Glomerular endothelial cell (primary cell): ENCODE measurements at places on chromosomes 2 and 18.
A peak's percentile ranks its signal among the peaks of the same experiment; 100 is the strongest.

- DNase-seq = no peak
Observed at GRCh38 chr2:146623771-146624170, 1221.1 kb upstream of the ACVR2A start.

DNA sequence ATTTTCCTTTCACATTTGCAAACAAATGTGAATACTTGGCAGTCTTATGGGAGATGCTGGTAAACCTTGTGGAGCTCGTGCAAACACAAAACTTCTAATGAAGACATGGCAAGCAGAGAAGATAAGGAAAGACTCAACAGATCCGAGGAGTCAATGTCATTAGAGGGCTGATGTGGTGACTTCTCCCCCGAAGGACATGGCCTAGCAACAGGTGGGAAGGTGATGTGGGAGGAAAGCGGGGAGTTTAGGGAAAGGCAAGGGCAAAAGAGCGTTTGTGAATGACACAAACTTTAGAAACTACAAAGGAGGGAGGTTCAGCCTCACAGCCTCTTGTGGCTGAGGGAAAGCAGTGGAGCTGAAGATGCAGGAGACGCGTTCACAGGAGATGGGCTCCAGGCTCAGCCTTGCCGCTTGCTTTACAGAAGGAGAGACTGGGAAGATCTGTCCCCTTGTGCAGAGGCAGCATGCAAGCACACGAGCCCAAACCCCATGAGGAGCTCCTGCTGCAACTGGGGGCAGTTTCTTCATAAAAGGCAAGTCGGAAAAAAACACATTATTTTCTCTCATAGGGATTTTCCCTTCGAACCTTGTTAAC is 86.6 kb downstream of the SOWAHC start:
- no peak for DNase-seq

DNA sequence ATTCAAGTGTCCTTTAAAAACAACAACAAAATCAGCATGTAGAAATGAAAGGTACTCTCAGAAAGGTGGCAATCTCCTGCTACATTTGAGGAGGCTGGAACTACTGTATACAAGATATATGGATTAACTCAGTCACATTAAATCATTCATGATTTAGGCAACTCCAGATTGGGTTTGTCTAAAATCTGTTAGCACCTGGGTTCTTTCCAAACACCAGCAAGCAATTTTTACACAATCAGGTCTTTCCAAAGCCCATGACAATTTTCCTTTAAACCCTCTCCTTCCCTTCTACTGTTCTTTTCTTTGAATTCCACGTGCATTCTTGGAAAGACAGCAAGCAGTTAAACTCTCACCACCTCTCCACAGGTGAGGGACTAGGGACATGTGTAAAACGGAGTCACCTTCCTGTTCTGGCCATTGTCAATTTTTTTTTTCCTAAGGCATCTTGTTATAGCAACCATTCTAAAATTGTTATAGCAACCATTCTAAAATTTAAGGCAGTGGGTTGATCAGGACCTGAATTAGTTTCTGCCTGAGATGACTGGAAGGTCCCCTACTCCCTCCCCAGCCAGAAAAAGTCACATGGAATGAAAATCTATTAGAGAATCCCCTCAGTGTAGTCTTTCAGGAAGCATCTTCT is 113.9 kb downstream of the ANKRD44 start:
- DNase-seq = no peak

DNA sequence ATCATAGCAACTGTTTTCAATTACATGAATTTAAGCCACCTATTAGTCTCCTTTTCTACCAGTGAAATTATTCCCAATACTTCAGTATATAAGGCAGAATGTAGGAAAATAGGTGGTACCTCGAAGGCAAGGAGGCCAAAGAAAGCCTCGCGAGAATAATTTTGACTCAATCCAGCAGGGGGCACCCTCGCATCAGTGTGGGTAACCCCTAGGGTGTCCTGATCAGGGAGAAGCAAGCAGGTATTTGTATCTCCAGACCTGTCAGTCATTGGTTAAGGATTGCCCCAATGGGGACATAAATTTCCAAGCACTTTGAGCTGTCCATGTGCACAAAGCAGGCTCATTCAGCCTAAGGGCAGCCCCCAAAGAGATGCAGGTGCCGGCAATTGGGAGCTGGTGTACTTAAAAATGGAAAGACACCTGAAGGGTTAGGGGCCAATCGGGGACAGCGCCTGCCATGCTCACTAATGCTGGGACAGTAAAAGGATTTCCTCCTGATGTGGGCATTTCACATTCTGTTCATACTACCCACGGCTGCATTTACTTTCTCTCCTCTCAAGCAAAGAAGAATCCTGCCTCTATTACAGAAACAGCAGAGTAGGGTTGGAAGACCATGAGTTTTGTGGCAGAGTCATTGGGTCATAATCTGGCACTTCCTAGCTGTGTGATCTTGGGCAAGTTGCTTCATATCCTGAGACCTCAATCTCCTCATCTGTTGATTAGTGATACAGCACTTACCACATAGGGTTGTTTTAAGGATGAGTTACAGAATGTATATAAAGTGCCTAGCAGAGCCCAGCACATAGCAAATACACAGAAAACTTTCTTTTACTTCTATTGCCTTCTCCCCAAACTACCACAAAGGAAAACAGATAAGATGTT is 136.1 kb downstream of the ICOS start:
- peak; percentile 3 for DNase-seq

DNA sequence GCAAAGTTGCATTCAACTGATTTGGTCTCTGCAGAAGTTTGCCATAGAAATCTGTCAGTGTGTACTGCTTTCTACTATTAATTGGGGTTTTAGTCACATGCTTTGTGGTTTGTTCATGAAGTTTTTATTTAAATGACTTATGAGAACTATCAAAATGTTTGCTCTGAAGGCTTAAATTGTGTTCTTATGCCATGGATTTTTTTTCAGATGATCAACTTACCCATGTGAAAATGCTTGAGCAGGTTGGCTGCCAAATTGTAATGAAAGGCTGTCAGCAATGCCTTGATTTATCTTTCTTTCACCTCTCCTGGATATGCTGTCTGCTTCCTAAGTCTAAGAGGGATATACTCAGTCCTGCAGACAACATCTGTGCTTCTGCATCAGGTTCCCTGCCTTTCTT is 50.7 kb downstream of the FMNL2 start:
- no peak for DNase-seq

GRCh38 chr2:20506201-20506685 is 59.4 kb downstream of the RHOB start:
- DNase-seq = no peak

GRCh38 chr2:11996618-11997017 is 250.2 kb downstream of the LPIN1 start:
- no peak for DNase-seq

- DNase-seq = no peak
Observed at GRCh38 chr2:1814616-1815015, 70.3 kb upstream of the PXDN start.

DNA sequence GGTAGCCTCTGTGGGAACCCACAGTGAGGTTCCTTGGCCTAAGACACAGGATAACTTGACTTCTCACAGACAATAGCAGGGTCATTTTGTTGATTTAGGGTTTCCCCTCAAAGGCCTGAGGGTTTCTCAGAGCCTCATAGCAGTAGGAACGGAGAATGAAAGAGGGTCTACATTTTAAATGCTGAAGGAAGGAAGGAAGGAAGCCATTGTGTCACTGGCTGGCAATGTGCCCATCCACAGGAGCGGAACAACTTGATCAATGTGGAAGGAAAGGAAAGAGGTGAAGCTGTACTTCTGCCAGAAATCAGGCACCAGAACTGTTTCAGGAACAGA is 5.1 kb downstream of the IL1B start:
- DNase-seq = no peak

DNA sequence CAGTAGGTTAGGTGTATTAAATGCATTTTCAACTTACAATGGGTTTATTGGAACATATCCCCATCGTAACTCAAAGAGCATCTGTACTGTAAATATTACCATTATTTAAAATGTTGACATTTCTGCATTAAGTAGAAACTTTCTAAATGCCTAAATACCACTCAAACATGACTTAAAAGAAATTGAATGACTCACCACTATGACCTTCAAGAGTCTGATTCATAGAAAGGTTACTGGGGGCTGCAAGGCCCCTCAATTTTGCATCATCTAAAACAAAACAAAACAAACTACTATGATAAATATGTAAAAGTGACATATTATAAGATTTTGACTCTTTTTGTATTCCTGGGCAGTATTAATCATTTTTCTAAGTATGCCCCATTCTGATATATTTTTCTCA is 7.6 kb downstream of the WDR35 start:
- no peak for DNase-seq

GRCh38 chr2:170369894-170370293 is 191.9 kb downstream of the MYO3B start:
- DNase-seq = peak; percentile 14

GRCh38 chr2:235005603-235006259 is 53.9 kb downstream of the SH3BP4 start:
- DNase-seq = no peak

DNA sequence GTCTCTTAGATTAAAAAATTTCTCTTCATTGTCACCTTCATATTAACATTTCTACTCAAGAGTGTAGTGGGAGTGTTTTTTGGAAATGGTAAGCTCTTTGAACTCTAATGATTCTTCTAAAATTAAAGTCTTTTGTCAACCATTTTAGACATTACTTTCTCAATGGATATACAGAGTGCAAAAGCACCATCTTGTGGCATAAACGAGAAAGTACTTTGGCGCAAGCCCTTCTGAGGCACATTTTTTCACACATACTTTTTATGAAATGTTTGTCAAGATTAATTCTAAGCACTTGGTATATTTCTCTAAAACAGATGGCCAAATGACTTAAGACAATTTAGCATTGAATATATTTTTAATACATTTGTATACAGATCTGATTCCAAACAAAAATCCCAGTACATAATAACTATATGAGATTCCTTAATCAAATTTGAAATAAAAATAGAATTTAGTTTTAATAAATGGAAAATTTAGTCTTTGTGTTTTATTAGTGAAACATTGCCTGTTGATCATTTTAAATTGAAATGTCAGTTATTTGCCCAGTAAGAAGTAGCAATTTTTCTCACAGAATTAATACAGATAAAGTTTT is 63.3 kb upstream of the GALNT5 start:
- DNase-seq = no peak

- no peak for DNase-seq
Observed at GRCh38 chr18:38883111-38883510, 1317.5 kb upstream of the CELF4 start.

- DNase-seq = no peak
Observed at GRCh38 chr18:69689121-69689759, 258.4 kb downstream of the CD226 start.

DNA sequence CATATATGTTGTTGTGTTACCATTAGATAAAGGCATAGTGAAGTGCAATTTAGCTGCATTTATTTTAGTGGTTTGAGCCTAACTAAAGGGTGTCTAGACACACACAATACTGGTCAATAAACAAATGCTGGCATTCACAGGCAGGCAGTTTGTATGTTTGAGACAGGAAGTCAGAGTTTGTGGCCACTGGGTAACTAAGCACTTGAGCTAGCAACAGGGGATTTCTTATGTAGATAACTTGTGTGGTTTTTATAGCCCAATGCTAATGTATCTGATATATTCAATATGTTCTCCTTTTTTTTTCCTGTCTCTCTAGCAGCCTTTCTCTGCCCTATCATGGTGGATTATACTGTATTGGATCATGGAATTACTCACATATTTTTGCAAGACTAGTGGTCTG is 38.1 kb downstream of the LRRTM4 start:
- DNase-seq = no peak

GRCh38 chr2:194135463-194135862 is 1521.6 kb upstream of the SLC39A10 start:
- DNase-seq = no peak

GRCh38 chr2:167550448-167550847 is 662.2 kb downstream of the XIRP2 start:
- DNase-seq = no peak

DNA sequence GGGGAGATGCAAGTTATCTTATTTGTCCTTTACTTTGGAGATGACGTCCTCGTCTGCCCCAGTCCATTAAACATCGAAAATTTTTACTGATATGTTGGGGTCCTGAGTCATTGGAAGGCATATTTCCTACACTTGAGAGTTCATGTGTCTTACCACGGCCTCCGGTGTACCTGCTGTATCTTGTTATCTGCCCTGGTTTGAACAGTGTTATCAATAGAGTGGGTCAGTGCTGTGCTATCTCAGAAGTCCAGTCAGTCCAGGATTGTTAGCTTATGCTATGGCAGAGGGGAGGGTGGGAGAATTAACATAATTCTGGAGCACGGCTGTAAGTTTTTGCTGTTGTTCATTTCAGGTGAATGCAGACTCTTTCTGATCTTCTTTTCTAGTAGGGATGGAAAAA is 102.3 kb downstream of the ADCYAP1 start:
- DNase-seq = no peak

GRCh38 chr18:56568986-56569385 is 69.4 kb downstream of the TXNL1 start:
- DNase-seq = no peak

GRCh38 chr2:175690113-175690837 is 311.8 kb downstream of the LNPK start:
- DNase-seq = peak; percentile 60

DNA sequence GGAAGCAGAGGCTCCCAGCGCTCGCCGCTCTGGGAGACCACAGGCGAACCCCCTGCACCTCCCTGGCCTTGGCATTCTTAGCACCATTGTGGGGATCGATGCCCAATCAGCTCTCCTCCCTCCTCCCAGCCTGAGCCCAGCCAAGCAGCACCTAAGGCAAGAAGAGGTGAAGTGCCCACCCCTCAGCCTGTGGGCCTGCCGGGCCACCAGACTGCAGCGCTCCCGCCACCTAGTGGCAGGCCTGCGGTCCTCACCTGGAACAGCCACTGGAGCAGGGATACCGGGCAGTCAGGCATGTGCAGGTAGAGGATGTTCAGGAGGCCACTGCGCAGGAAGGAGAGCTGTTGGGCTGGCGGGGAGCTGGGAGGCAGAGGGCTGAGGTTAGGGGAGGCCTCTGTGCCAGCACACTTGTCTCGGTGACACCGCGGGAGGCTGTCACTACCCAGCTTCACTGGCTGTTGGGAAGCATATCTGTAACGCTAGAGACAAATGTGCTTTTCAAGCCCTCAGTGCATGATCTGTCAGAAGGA is 35.2 kb downstream of the FAM178B start:
- DNase-seq = no peak

DNA sequence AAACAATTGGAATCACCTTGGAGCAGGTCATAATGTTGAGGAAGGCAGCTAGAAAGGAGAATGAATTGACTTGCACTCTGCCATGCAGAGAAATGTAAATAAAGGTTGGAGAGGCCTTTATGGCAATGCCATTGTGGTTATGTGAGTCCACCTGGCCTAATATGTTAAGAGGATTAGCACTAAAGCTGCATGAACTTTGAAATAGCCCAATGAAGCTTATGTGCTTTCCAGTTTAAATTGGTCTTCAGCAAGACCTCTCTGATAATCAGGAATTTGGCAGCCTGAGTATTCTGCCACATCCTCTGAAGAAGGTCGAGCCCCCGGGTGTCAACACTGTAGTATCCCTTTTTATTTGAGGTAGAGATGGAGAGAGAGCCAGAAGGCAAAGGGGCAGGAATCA is 464.9 kb downstream of the CDH2 start:
- no peak for DNase-seq
